Keratinocyte (primary cell): ENCODE measurements at places on chromosomes 16 and 17.

DNA sequence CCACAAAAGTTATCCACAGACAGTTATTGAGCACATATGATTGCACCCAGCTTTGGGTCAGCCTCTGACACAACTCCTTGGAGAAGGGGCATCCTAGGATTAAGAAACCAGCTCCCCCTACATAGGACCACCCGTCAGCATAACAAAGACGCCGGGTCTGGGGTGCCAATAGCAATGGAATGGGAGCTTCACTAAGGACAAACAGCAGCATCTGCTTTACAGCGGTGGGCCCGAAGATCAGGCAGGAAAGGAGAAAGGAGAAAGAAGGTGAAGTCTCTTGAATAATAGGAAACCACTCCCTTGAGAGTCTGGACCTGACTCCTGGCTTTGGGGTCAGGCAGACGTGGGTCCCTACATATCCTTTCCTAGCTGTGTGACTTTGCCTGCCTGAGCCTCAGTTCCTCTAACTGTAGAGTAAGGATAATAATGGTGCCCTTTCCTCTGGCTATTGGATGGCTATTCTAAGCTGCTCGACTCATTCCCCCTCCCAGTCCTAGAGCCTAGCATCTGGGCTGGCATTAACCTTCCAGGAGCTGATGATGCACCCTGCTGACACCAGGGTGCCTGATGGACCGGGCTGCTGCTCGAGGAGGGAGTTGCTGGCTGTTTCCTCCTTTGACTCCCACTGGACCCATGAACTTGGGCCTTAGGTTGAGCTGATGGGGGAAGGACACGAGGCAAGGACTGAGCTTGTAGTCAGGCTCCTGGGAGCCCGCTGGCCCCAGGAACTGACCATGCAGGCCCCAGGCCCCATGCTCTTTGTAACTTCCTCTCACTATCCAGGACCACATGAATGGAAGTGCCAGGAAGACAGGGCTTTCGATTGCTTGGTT, 94.2 kb downstream of the C16orf78 start:
- no peak overlapping the region for H3K27ac ChIP-seq
- H3K4me3 ChIP-seq = no peak overlapping the region
- no peaks in the 10 kb centered on the region for H3K4me1 ChIP-seq
- peaks cover 7% of the 10 kb centered on the region for H3K27me3 ChIP-seq

GRCh38 chr17:77279448-77280303, 138.9 kb downstream of the SEC14L1 start:
- H3K36me3 ChIP-seq = peaks cover 3% of the 10 kb centered on the region
- H3K27ac ChIP-seq = peak overlapping the region; percentile 89
- peak overlapping the region; percentile 73 for H3K4me3 ChIP-seq
- H3K4me1 ChIP-seq = peaks cover 31% of the 10 kb centered on the region
- no peaks in the 10 kb centered on the region for H3K27me3 ChIP-seq

DNA sequence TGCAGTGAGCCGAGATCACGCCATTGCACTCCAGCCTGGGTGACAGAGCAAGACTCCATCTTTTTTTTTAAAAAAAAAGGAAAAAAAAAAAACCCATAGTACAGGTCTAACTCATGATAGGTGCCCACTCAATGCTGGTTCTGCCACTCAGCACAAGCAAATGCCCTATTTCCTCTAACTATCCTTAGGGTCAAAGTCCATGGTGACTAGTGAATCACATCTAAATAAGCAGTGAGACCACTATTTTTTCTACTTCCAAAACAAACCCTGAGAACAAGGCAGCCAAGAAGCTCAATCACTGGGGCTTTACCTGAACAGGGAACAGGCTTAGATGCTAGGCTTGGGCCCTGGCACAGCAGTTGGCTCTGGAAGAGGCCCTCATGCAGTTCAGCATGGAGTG, 3.4 kb downstream of the BLTP2 start:
- peaks cover 19% of the 10 kb centered on the region for H3K4me1 ChIP-seq
- no peak overlapping the region for H3K4me3 ChIP-seq
- DNase-seq = no peak
- no peak overlapping the region for H3K27ac ChIP-seq
- peaks cover 46% of the 10 kb centered on the region for H3K36me3 ChIP-seq

GRCh38 chr16:87550495-87550961, 51.8 kb upstream of the JPH3 start:
- no peak for DNase-seq
- peaks cover 18% of the 10 kb centered on the region for H3K27me3 ChIP-seq
- H3K4me3 ChIP-seq = no peak overlapping the region
- H3K27ac ChIP-seq = no peak overlapping the region
- H3K36me3 ChIP-seq = no peaks in the 10 kb centered on the region

- no peaks in the 10 kb centered on the region for H3K4me1 ChIP-seq
- peaks cover 27% of the 10 kb centered on the region for H3K36me3 ChIP-seq
- no peak for DNase-seq
- H3K27me3 ChIP-seq = no peaks in the 10 kb centered on the region
Observed at GRCh38 chr16:92431-93339, 14.7 kb downstream of the MPG start.

- no peak for DNase-seq
- no peak overlapping the region for H3K27ac ChIP-seq
- H3K36me3 ChIP-seq = peaks cover 3% of the 10 kb centered on the region
- H3K4me1 ChIP-seq = no peaks in the 10 kb centered on the region
- no peaks in the 10 kb centered on the region for H3K27me3 ChIP-seq
- no peak overlapping the region for H3K4me3 ChIP-seq
Observed at GRCh38 chr17:30780343-30780742, 44.1 kb downstream of the CRLF3 start.
